ENCODE measurements at places on chromosomes 6 and 20.

GRCh38 chr6:6901945-6902344 lies 205.8 kb upstream of the RREB1 start:
- DNase-seq, result no peak

- DNase-seq, result peak; percentile 39
Observed at GRCh38 chr6:44253307-44254101, 3.8 kb downstream of the SLC35B2 start.

DNA sequence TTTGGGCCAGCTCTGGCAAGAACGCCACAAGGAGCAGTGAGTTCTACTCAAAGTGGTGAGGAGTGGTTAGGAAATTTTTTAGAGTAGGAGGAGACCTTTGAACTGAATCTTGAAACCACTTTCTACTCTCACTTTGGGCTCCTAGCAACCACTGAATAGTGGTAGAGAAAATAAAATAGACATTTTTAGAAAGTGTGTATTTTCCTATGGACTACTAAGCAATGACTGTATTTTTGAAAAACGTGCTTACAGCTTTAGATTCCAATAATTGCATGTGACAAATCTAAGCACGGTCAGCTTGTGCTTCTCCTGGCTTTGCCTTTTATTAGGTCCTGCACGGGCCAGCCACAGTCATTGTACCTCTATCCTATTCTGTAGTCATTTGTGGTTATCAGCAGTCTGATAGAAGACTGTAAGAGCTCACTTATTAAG lies 8.7 kb upstream of the IFNGR1 start:
- no peak for DNase-seq

- no peak for DNase-seq
Observed at GRCh38 chr6:21019614-21020013, 485.4 kb downstream of the CDKAL1 start.

DNA sequence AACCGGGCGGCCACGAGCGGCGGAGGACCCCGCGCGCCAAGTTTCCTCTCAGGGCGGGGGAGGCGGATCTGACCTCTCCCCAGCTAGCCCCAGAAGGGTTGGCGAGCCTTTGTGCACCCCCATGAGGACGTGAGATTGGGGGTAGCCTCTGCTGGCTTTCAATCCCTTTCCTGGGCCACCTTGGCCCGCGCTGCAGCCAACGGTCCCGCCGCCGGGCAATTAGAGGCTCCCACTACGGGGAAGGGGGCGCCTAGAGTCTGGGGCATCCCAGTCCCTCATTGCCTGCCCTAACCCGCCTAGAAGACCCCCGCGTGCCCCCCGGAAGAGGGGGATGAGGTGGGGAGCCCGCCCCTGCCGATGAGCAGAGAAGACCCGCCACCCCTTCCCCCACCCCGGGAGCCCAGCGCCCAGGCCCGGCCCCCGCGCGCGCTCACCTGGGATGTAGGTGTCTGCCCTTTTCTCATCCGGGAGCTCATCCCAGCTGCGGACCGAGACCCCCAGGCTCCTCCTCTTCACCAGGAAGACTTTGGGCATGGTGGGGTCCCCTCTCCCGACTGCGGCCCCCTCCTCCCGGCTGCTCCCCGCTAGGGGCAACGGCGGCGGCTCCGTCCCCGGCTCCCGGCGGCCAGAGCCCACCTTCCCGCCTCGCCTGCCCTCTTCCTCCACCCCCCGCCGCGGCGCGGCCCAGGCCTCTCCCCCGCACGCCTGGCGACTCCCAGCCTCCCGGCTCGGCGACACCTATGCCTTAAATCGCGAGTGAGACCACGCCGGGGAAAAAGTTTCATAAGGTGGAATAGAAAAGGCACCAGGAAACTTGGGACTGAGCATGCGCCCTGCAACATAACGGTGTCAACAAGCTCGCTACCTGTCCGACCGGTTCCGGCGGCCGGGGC lies at the start of gene OVOL2:
Gene OVOL2 (minus strand): TSS at position 816 of the 893 bp plus-strand sequence. CDS start 282 bp downstream, at position 534.
- DNase-seq, result no peak

DNA sequence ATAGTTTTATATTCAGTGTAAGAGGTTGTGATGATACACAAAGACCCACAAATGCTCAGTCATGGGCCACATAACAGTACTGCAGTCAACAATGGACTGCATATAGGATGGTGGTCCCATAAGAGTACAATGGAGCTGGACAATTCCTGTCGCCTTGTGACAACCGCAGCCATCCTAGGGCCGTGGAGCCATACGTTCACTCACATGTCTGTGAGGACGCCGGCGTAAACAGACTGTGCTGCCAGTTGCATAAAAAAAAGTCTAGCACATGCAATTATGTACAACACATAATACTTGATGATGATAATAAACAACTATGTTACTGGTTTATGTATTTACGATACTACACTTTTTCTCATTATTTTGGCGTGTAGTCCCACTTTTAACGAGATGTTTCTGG lies 30.9 kb downstream of the BFSP1 start:
- DNase-seq, result no peak

DNA sequence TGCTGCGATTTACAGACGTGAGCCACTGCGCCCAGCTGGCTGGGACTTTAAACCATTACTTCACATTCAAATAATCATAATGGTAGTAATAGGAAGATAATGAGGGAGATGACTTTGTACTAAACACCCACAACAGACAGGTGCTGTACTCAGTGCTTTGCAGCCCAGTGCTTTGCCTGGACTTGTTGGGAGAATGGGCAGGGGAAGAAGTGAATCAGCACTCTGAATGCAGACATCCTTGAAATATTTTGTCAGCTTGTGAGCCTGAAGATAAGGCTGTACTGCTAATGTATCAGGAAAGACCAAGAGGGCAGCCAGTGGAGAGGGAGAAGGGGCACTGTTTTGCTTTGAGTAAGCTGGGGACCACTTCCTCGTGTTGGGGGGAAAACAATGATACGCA lies 17.4 kb downstream of the NKX2-2 start:
- DNase-seq, result no peak

DNA sequence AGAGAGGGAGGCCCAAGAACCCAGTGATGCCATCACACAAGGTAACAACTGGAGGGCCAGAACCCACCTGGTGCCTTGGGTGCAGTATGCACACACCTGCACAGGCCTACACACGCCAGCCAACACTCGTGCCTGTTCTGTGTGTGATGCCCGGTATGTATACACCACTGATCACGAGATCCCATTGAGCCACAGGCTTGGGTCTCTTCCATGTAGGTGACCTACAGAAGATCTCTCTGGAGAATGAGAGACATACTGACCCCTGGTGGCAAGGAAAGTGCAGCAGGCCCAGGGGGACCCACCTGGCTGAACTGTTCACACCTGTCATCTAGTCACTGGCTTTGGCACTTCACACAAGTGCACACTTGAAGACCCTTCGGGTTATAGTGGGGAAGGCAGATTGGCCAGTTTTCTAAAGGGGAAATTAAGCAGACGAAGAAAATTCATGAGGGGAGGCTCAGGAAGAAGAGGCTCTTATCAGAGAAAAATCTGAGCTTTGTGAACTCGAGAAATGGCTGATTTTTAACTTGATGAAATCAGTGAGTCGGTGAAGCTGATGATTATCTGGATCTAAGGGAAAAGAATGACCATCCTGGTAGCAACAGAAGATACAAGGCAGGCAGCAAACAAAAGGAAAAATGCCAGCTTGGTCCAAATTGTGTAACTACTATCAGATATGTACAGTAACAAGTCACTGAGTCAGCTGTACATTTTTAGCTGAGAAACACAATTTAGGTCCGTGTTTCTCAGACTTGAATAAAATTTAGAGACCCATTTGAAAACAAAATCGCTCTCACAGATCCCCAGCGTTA lies 69.1 kb upstream of the PBOV1 start:
- peak; percentile 20 for DNase-seq

GRCh38 chr6:118023771-118024170 lies 116.7 kb downstream of the SLC35F1 start:
- DNase-seq, result no peak

- no peak for DNase-seq
Observed at GRCh38 chr6:122797537-122797936, 8.5 kb downstream of the SMPDL3A start.

DNA sequence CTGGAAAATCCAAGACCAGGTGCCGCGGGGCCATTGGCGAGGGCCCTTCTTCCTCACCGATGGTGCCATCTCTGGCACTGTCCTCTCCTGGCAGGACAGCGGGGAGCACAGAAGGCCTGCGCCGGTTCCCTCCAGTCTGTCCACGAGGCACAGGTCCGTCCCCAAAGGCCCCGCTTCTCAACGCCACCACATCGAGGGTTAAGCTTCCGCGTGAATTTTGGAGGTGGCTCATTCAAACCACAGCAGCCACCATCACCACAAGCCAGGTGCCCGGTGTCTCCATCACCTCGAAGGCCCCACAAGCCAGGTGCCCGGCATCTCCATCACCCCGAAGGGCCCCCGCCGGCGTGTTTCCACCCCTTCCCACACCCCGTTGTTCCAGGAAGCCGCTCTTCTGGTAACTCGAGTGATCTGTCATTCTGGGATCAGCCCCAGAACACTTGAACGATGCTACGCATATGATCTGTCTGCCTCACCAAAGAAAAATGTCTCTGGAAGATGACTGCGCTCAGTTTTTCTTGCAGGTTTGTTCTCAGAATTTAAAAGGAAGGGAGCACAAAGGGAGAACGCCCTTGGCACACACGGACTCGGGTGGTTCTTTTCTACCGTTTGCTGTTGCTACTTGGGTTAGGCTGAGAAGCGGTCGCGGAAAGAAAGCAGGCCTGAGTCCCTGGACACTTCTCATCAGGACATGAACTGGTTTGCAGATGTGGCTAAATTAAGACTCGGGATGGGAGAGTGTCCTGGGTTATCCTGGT lies 9.9 kb upstream of the KIF25 start:
- DNase-seq, result peak; percentile 35

DNA sequence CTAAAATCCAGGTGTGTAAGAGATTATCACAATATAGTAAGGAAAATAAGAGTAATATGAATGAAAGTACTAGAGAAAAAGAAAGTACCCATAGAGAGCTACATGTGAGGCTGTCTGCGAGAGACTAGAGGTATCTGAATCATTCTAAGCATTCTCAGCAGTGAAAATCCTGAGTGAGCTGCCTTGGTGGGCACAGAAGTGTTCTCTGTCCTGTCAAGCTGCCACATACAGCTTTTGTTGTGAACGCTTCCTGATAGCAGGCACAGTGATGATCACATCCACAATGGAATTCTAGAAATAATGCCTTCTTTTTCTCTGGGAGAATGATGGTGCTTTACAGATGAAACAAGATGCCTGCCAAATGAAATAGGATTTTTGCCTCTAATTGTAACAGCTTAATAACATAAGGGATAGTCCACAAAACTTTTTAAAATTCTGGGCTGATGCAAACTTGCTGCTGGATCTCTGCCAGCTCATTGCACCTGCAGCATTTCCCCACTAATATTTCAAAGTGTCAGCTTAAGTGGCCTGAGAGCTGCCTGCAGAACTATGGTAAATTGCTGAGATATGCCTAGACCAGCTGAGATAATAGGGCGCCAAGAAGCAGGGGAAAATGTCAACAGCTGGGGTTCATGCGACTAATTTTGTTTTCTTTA lies 620.5 kb downstream of the DOK5 start:
- DNase-seq, result no peak

- no peak for DNase-seq
Observed at GRCh38 chr20:39910536-39910935, 778.5 kb downstream of the MAFB start.

DNA sequence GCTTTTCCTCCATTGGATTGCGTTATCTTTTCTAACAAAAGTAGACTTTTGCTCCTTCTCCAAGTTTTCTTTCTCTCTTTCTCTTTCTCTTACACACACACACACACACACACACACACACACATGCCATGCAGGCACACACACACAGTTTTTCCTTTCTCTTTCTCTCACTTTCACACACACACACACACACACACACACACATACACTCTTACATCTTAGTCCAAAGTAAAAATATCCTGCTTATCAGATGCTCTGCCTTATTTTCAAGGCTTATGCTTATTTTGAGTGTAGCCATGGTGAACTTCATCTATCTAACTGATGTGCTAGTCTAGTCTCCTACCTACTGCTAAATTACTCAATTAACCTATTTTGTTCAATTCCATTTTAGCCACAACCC lies 34.4 kb upstream of the RAB23 start:
- DNase-seq, result no peak

GRCh38 chr6:143126574-143126941 lies 65.9 kb downstream of the AIG1 start:
- no peak for DNase-seq

DNA sequence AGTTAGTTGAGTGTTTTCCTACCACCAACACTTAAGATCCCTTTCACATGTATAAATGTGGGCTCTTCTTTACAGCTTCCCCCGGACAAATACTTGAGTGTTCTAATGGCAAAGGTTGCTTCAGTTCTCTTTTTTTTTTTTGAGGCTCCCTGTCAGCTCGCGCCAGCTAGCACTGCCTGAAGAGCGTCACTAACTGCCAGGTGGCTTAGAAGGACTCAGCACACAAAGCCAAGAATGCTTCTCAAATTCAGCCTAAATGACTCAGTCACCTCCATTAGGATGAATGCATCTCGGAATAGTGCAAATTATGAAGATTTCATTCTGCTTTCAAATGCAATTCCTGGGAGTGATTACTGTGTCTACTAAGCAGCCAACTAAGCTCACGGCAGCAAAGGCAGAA lies 150.7 kb upstream of the BTBD3 start:
- peak; percentile 61 for DNase-seq

DNA sequence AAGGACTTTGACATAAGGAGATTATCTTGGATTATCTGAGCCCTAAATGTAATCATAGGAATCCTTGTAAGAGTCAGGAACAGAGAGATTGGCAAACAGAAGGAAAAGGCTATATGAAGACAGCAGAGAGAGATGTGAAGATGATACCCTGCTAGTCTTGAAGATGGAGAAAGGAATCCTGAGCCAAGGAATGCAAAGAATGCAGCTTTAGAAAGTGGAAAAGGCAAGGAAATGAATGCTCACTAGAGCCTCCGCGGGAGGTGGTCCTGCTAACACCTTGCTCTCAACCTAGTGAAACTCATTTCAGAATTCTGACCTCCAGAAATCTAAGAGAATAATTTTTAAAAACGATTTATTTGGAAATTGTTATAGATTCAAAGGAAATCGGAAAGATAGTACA lies 117.1 kb downstream of the TBXT start:
- DNase-seq, result peak; percentile 26

All from fibroblast of skin of right biceps (primary cell).